Activated T-cell treated with anti-CD3 and anti-CD28 coated beads for 48 hours (primary cell): ENCODE measurements at places on chromosomes 12 and 14.

DNA sequence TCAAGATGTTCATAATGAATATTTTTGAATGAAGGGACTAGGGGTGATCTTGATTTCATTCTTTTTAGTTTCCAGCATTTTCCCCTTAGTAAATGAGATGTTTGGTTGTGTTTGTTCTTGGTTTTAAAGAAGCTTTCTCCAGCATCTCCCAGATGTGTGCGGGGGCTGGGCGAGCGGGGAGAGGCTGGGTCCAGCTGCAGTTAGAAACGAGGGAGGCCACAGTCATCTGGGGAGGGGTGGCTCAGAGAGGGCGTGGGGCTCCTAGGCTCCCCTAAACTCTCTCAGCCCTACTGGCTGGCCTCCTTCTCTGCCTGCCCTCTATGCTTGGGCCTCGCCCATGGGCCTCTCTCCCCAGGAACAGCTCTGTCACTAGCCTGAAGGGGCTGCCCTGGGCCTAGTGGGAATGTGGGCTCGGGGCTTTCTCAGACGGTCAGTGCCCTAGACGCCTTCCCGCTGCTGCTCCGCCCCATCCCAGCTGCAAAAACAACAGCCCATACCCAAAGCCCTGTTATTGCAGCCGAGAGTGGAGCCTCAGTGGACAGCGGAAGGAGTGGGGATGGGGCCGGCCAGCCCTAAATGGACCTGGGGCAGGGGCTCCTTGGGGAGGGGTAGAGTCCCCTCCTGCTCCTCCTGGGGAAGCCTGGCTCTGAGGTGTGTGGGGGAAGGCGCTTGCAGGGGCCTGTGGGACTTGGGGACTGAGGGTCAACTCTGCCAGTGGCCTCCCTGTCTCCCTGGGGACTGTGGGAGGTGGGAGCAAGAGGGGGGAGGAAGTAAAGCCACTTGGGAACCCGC, 18.3 kb upstream of the EIF2B2 start:
- no peak for DNase-seq

DNA sequence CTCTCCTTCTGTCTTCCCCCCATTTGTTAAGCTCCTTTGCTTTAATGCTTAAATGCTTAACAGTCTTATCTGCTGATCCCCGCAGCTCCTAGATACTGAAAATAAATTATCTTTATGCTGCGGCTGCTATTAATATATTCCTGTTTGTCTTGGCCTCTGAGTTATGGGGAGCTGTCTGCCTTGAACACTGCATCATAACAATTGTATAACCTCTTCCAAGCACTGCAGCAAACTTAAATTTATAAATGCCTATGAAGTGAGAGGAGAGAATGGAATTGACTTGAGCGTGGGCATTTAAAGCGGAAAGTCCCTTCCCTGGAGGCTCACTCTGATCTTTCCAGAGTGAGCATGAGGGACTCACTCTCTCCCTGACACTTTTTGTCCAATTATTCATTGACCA, 23.1 kb upstream of the DCP1B start:
- DNase-seq = no peak

DNA sequence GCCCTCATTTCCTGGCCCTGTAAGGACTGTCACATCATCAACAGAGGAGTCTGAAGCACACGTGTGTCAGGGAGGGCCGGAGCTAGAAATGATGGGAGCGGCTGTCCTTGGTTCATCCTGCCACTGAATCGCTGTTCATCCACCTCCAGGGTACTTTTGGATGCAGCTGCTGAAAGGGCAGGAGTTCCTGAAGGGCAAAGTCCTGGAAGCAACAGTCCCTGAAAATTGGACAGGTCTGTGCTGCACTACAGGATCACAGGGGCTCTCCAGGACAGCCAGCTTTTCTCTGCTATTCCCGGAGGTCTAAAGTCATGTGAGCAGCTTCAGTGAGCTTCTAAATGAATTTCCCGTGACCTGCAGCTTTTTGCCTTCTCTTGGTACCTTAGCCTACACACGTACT, 17.7 kb downstream of the POU6F1 start:
- no peak for DNase-seq

- no peak for DNase-seq
Observed at GRCh38 chr14:80313806-80314205, 102.5 kb upstream of the DIO2 start.

GRCh38 chr14:91754185-91754584, 22.3 kb upstream of the CATSPERB start:
- DNase-seq = no peak

GRCh38 chr12:50659690-50660424, 104.0 kb upstream of the ATF1 start:
- DNase-seq = no peak

DNA sequence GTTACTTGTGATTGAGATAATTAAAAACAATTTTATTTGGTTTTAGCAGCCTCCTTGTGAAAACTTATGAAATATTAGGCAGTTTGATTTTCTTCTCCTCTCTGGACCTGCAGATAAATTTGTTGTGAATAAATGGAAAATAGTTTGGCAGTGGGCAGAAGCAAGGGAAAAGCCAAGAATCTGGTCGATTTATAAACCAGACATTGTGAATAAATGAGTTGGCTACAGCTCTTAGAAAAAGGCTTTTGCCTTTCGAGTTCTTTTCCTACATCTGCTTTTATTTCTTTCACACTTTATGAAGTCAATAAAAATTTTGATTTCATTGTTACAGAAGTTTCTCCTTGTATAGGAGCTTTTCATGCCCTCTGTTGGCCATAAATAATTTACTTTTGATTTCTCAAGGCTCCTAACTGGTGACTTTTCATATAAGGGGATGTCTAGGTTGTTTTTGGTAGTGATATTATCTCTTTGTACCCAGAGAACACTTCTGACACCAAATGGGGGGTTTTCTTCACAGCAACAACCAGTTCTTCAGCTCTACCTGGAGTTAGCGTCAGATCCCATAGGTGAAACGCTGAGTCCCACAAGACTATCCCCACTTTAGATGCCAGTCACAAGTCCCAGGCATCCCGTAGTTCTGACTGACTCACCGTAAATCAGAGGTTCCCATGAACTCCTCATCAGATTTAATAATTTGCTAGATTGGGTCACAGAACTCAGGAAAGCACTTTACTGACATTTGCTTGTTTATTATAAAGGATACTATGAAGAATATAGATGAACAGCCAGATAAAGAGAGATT, 136.5 kb upstream of the DNM1L start:
- no peak for DNase-seq

DNA sequence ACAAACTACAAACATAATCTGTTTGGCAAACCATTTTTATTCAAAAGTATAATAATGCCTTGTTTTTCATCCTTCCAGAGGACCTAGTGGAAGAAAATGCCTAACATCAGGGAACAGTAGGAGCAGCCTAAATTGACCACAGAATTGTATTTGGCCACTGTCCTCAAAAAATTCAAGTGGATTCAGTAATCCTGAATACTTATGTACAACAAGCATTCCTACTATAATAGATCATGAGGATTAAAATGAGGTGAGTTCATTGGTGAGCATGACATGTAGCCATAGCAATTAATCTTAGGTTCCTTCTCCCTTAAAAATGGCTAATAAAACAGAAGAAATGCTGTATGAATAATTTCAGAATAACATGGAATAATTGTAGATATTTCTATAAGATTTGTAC, 209.3 kb downstream of the DAD1 start:
- DNase-seq = no peak

- DNase-seq = no peak
Observed at GRCh38 chr12:106226884-106227640, 20.8 kb downstream of the CKAP4 start.

DNA sequence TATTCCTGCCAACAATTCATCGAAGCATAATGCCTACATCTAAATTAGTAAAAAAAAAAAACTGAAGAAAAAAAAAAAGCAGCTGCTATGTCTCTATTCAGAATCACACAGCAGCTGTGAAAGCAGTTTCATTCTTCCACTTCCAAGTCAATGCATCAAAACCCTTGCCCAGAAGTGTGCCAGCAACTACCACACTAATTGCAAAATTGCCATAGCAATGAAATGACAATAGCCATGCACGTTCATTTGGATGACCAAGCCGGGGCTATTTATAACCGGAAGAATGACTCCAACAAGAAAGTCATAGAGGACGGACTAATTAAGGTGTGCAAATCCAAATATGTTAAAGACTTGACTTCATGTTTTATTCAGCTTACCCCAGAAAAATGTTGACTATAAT, 42.5 kb downstream of the SLC2A13 start:
- no peak for DNase-seq

DNA sequence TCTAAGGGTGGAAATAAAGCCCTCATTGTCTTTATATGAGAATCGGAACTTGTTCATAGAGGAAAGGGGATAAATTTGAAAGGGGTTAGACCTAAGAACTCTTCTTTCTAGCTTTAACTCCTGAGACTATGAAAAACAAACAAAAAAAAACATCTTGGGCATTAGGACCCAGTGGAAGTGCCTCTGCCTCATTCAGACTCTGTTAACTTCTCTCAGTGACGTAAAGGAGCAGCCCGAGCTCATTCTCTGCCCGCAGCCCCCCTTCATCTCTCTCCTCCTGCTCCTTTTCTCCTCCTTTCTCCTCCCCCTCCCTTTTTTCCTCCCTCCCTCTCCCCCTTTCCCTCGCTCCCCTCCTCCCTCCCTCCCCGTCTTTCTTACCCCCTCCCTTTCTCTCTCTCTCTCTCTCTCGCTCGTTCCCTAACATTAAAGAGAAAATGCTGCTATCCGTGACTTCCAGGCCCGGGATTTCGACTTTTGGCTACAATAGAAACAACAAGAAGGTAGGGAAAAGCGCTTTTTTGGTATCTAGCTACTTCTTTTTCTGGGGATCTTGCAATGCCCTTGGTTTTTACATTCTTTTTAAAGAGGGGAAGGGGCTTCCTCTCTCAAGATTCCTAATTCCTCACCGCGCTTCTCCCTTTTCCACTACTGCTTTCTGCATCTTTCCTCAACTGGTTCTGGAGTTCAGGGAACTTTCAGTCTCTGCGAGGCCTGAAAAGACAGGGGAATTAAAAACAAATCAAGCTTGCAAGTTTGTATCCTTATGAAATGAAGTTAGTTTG, at the start of gene RBMS2:
TSS of gene RBMS2 (plus strand) at position 231 of the 782 bp plus-strand sequence. CDS start at position 435, 204 bp downstream.
- no peak for DNase-seq

DNA sequence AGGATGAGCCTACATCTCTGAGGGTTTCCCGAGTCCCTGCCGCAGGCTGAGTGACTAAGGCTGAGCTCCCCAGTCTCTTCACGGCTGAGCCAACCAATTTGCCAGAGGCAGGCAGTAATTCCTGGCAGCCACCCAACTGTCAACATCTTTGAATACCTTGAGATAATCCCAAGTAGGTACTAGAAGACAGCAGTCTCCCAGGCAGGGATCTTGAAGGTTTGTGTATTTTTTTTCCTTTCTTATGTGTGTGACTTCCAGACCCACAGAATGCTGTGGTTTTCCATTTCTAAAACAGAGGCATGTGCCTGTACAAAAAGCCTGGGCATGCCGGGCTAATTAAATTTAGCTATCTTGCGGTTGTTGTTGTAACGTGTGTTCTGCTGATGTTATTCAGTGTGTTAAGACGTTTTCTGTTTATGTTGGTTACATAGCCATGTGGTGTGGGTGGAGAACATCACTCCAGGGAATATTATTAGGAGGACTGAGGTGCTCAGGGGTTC, 155.5 kb downstream of the ANO2 start:
- DNase-seq = no peak

GRCh38 chr12:16612647-16613046, 6.7 kb upstream of the LMO3 start:
- no peak for DNase-seq

DNA sequence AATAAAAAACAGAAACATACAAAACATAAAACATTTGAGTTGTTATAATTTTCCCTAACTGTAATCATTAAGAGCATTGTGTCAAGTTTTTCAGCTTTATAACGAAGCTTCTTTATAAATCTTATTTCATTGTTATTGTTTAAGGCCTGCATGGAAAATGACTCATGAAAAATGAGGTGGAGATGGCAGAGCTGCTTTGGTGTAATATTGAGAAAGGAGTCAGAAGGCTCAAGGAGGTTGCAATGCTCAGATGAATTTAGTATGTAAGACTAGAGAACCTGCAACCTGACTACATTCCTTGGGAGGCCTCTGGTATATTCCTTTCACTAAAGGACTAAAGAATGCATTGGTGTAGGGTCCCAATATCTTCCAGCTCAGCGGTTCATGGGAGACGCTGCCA, 61.5 kb downstream of the TMEM30B start:
- no peak for DNase-seq

- no peak for DNase-seq
Observed at GRCh38 chr12:69789351-69789750, 35.7 kb upstream of the MYRFL start.

DNA sequence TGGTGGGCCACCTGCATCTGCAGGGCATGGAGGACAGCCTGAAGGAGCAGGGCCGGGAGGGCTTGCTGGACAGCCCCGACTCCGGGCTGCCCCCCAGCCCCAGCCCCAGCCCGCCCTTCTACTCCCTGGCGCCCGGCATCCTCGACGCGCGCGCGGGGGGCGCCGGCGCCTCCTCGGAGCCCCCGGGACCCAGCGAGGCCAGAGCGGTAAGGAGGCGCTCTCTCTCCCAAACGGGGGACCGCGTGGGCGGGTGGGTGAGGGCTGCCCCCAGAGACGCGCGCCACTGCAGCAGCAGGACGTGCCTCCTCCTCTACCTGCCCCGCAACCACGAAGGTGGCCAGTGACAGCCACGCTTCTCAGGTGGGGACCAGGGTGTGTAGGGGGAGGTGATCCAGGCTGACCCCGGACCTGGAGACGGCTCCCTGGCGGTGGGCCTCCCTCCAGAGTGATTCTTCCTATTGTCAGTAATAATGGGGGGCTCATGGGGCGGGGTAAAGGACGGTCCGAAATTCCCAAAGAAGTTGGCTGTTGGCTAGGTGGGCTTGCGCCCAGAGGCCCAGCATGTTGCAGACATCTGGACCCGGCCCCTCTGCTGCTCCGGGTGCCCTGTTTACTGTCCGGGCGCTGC, 652 bp downstream of the RFLNA start:
- no peak for DNase-seq

GRCh38 chr12:92408072-92408900, 262.6 kb upstream of the BTG1 start:
- DNase-seq = no peak

DNA sequence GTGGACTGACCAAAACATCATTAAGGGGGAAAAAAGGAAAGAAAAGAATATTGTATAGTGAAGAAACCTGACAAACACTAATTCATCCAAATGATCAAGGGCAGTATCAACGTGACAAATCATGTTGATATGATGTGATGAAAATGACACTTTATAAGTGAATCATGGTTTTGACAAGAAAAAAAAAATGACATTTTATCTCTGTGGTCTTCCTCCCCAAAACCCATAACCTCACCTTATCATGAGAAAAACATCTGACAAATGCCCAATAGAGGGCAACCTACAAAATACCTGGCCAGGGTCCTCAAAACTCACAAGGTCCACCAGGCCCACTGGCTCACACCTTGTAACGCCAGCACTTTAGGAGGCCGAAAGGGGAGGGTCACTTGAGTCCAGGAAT, 13.8 kb downstream of the TMED10 start:
- no peak for DNase-seq
